Dermis lymphatic vessel endothelial cell (primary cell): ENCODE measurements at places on chromosomes 7 and 10. TPM values are rescaled to one million over a fixed set of nuclear protein-coding genes. Genes with fewer than 3 reads are reported as not detected.

SFRP4 gene
- under 0.01 TPM in 1 of 2 replicates, not detected in the other for total RNA-seq

CDHR3 gene
- total RNA-seq = 0.98 and 1.5 TPM in 2 replicates

PDZD7 gene
- 0.22 and 0.43 TPM in 2 replicates for total RNA-seq

MRC1 gene
- 201 and 288 TPM in 2 replicates for total RNA-seq

TCAF2 gene
- 2.9 and 3.8 TPM in 2 replicates for total RNA-seq

JCAD gene
- total RNA-seq = 55.3 and 59.0 TPM in 2 replicates

COL17A1 gene
- under 0.01 TPM in 2 replicates for total RNA-seq

EZH2 gene
- total RNA-seq = 6.2 and 8.0 TPM in 2 replicates

EVX1 gene
- total RNA-seq = not detected in 2 replicates

CTAGE15 gene
- total RNA-seq = 0.11 TPM in 1 of 2 replicates, not detected in the other

TAS2R5 gene
- 0.11 and 0.52 TPM in 2 replicates for total RNA-seq

NUDT1 gene
- 5.3 TPM in 2 replicates for total RNA-seq

DPYSL4 gene
- total RNA-seq = 0.76 and 1.3 TPM in 2 replicates

RINT1 gene
- total RNA-seq = 9.4 and 10.2 TPM in 2 replicates

NUDCD3 gene
- total RNA-seq = 70.8 and 85.8 TPM in 2 replicates

MTG1 gene
- 31.9 and 37.7 TPM in 2 replicates for total RNA-seq

SPDYE2B gene
- not detected in 2 replicates for total RNA-seq

ITIH5 gene
- 0.33 and 0.52 TPM in 2 replicates for total RNA-seq

GPR15LG gene
- total RNA-seq = not detected in 2 replicates

HOXA3 gene
- 2.8 and 5.4 TPM in 2 replicates for total RNA-seq

AGR2 gene
- not detected in 2 replicates for total RNA-seq

HDAC9 gene
- 7.6 and 7.7 TPM in 2 replicates for total RNA-seq

GCK gene
- 0.09 and 0.22 TPM in 2 replicates for total RNA-seq

SYPL1 gene
- total RNA-seq = 90.3 and 104 TPM in 2 replicates

SOSTDC1 gene
- total RNA-seq = not detected in 2 replicates

TWIST1 gene
- total RNA-seq = 0.17 and 0.87 TPM in 2 replicates

CTNNA3 gene
- 0.22 and 0.26 TPM in 2 replicates for total RNA-seq

GPR37 gene
- total RNA-seq = 0.22 and 0.43 TPM in 2 replicates

SPDYE8 gene
- total RNA-seq = not detected in 2 replicates

SFTPA1 gene
- under 0.01 TPM in 1 of 2 replicates, not detected in the other for total RNA-seq

EPHB4 gene
- total RNA-seq = 414 and 442 TPM in 2 replicates

PAPOLB gene
- total RNA-seq = 0.11 and 0.60 TPM in 2 replicates

UROS gene
- total RNA-seq = 65.9 and 76.4 TPM in 2 replicates

ZNF239 gene
- total RNA-seq = 0.11 and 0.17 TPM in 2 replicates

NCF1 gene
- total RNA-seq = under 0.01 TPM in 1 of 2 replicates, not detected in the other
